ENCODE measurements at places on chromosomes 6 and 20. TPM values are rescaled to one million over a fixed set of nuclear protein-coding genes. Genes with fewer than 3 reads are reported as not detected.

The SRMS gene
- total RNA-seq = not detected

The CDKN1A gene
- 71.2 TPM for total RNA-seq

The SLPI gene
- 548 TPM for total RNA-seq

The STX11 gene
- total RNA-seq = 2.9 TPM

The SPTLC3 gene
- total RNA-seq = 26.7 TPM

The PAK5 gene
- total RNA-seq = 12.5 TPM

The GRM1 gene
- not detected for total RNA-seq

The HSPA12B gene
- total RNA-seq = 5.4 TPM

The VPS16 gene
- total RNA-seq = 43.2 TPM

The EYS gene
- total RNA-seq = not detected

The LSM14B gene
- 48.3 TPM for total RNA-seq

The OR12D3 gene
- total RNA-seq = not detected

The PDE10A gene
- 29.0 TPM for total RNA-seq

The MYT1 gene
- 0.17 TPM for total RNA-seq

The RWDD2A gene
- 5.9 TPM for total RNA-seq

The TRIM15 gene
- total RNA-seq = 19.6 TPM

The BLOC1S5 gene
- 10.8 TPM for total RNA-seq

The TEAD3 gene
- 45.3 TPM for total RNA-seq

The CUL9 gene
- 50.0 TPM for total RNA-seq

The TRIM27 gene
- total RNA-seq = 42.4 TPM

The RAET1G gene
- total RNA-seq = 0.52 TPM

The WFDC12 gene
- total RNA-seq = not detected

The RIPOR2 gene
- total RNA-seq = 3.2 TPM

The SIRPA gene
- total RNA-seq = 53.4 TPM

The CLPSL2 gene
- total RNA-seq = not detected
